ENCODE measurements at places on chromosomes 3 and 15.

GRCh38 chr3:196962108-196962929, 6.3 kb downstream of the PIGZ start:
- DNase-seq: no peak

- no peak for DNase-seq
Observed at GRCh38 chr3:142040941-142041491, 108.3 kb downstream of the TFDP2 start.

GRCh38 chr15:48547286-48547685, 98.2 kb downstream of the FBN1 start:
- DNase-seq: no peak

- DNase-seq: no peak
Observed at GRCh38 chr3:31345581-31345980, 187.1 kb upstream of the STT3B start.

- no peak for DNase-seq
Observed at GRCh38 chr3:14441920-14442300, 39.5 kb downstream of the SLC6A6 start.

GRCh38 chr15:93035953-93036810, 52.8 kb downstream of the RGMA start:
- peak; percentile 63 for DNase-seq

- no peak for DNase-seq
Observed at GRCh38 chr3:64456674-64457073, 231.1 kb downstream of the ADAMTS9 start.

- DNase-seq: peak; percentile 53
Observed at GRCh38 chr3:31462050-31462569, 70.6 kb upstream of the STT3B start.

- DNase-seq: peak; percentile 16
Observed at GRCh38 chr3:134357914-134358811, 16.1 kb downstream of the AMOTL2 start.

- DNase-seq: peak; percentile 29
Observed at GRCh38 chr15:68285259-68285980, 7.9 kb downstream of the FEM1B start.

DNA sequence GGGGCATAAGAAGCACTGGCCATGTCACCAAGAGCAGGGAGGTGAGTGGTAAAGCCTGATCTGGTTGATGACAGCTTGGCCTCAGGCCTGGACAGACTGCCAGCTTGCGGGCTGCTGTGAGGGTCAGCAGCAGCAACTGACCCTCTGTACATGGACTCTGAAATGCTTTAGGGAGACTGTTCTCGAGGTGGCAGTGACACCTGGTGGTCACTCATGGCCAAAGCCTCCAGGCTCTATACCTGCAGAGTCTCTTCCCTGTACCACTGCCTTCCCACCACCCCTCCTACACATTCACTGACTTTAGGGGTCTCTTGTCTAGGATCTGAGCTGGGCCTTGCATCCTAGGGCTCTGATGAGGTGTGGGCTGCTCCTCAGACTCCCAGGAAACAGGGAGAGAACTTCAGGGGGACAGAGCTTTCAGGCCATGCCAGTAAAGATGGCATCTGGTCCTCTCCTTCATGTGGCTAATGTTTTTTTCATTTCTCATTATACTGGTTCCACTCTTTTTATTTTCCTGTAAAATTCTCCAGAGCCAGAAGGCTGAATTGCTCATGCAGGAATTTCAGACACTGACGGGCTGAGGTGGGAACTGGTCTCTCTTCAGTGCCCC, 17.2 kb upstream of the TIMP4 start:
- peak; percentile 38 for DNase-seq

DNA sequence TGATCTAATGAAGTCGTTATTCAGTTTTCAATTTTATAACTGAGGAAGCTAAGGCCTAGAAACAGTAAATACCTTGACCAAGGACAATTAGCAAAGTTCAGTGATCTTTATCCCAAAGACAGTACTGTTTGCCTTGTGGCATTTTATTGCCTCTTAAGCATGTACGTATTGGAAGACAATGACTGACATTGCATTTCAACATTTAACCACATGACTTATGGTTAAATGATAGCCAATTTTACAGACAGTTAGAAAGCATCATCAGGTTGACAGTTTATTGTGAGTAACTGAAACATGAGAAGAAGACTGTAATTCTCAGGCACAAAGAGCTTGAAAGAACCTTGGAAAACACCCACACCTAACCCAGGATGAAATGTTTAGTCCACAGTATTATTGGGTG, 390.8 kb upstream of the ZNF385D start:
- no peak for DNase-seq

DNA sequence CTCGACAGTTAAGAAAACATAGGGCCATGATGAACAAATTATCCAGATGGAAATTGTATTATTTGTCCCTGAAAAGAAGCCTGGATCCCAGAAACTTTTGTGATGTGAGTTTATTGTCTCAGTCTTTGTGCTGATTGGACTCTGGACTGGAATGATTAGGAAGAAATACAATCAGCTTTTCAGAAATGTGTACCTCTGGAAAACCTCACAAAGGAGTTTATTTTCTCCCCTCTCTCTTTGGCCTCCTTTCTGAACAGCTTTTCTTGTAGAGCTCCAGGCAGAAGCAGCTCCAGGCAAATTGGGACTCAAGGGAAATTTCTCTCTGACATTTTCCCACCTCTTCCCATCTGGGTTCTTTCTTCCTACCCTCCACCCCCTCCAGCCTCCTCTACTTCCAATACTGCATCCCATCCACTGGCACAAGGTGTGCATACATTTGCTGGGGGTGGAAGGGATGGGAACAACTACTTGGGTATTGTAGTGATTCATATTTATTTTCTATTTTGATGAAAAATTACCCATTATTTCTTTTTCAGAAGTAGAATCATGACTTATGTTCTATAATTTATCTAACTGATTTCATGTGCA, 119.7 kb downstream of the CD47 start:
- no peak for DNase-seq

- DNase-seq: no peak
Observed at GRCh38 chr15:94203306-94203705, 28.1 kb upstream of the MCTP2 start.

DNA sequence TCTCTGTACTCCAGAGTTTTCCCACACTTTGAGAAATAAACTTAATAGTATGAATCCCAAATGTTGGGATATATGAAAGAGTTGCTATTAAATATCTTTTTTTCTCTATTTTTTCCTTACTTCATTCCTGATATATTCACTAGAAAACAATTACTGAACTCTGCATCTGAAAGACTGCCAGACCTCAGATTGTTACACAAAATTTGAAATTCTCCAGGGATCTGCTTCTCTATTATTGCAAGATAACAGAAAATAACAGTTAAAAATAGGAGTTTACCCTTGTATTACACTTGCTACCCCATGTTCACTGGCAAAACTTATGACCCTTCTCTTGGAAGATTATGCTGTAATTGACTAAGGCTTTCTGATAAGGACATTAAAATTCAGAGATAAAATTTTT, 11.7 kb upstream of the P3H2 start:
- no peak for DNase-seq

GRCh38 chr3:170517242-170517945, 68.5 kb downstream of the SLC7A14 start:
- DNase-seq: no peak

Data from hematopoietic multipotent progenitor cell treated with erythropoietin and hydrocortisone succinate and interleukin-3 and kit ligand, for 8 days (in vitro differentiated cells).